ENCODE measurements at places on chromosomes 16 and 17. TPM values are rescaled to one million over a fixed set of nuclear protein-coding genes. Genes with fewer than 3 reads are reported as not detected.

MT1F gene
- total RNA-seq: 0.37 TPM

TXNL4B gene
- total RNA-seq: 7.7 TPM

DOC2A gene
- total RNA-seq: 0.20 TPM

KRT27 gene
- total RNA-seq: not detected

TMEM106A gene
- total RNA-seq: 4.5 TPM

ACSM2A gene
- total RNA-seq: not detected

HYDIN gene
- under 0.01 TPM for total RNA-seq
